ENCODE measurements at places on chromosomes 7 and 10. TPM values are rescaled to one million over a fixed set of nuclear protein-coding genes. Genes with fewer than 3 reads are reported as not detected.

AQP1 gene
- total RNA-seq = not detected

DRGX gene
- not detected for total RNA-seq

LRRC18 gene
- not detected for total RNA-seq

PNLIPRP3 gene
- not detected for total RNA-seq

NPFFR1 gene
- not detected for total RNA-seq

TEX47 gene
- not detected for total RNA-seq

WEE2 gene
- 0.16 TPM for total RNA-seq

WIPF3 gene
- not detected for total RNA-seq

DNA sequence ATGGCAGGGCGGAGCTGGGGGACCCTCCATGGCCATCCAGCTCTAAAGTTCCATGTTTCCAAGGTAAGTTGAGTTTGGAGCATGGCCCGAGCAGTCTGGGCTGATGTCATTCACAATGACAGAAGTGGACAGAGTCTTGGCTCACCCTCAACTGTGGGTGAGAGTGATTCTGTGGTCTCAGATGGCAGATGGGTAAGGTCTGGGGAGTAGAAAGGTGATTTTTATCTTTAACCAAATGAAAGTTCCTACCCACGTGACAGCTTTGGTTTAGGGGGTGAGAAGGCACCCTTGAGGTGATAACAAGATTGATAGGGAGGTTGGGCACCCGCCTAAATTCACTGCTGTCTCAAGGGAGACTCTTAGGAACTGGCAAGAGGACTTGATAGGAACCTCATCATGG is 57.6 kb upstream of the PDZD8 start:
- no peaks in the 10 kb centered on the region for H3K36me3 ChIP-seq
- no peak for DNase-seq
- H3K4me1 ChIP-seq = peaks cover 7% of the 10 kb centered on the region
- H3K27ac ChIP-seq = no peak overlapping the region

GRCh38 chr7:5997210-5997808 is 11.5 kb downstream of the PMS2 start:
- no peaks in the 10 kb centered on the region for H3K4me1 ChIP-seq
- no peak overlapping the region for H3K27ac ChIP-seq
- peaks cover 36% of the 10 kb centered on the region for H3K36me3 ChIP-seq
- DNase-seq = peak; percentile 81
- H3K27me3 ChIP-seq = no peaks in the 10 kb centered on the region

- no peaks in the 10 kb centered on the region for H3K36me3 ChIP-seq
- DNase-seq = no peak
- H3K27me3 ChIP-seq = no peaks in the 10 kb centered on the region
- no peaks in the 10 kb centered on the region for H3K4me1 ChIP-seq
- H3K27ac ChIP-seq = no peak overlapping the region
- no peak overlapping the region for H3K4me3 ChIP-seq
These were observed 64.9 kb upstream of the C1QL3 start for GRCh38 chr10:16586358-16587138.

DNA sequence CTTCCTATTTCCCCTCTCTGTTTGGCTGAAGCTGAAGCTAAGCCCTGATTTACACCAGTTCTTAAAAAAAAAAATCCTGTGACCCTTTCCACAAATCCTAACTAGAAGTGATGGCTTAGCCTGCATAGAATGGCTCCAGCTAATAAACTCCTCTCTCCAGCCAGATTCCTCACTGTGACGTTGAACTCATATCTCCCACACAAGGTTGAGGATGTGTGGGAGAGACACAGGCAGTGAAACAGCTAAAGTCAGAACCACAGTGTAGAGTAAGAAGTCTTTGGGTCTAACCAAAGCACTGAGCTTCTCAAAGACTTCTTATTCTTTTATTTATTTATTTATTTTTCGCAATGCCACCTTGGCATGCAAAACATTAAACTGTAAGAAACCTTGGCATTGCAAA is 268.3 kb downstream of the SNX13 start:
- no peak overlapping the region for H3K4me3 ChIP-seq
- no peaks in the 10 kb centered on the region for H3K27me3 ChIP-seq
- H3K4me1 ChIP-seq = no peaks in the 10 kb centered on the region
- DNase-seq = no peak
- H3K36me3 ChIP-seq = no peaks in the 10 kb centered on the region

DNA sequence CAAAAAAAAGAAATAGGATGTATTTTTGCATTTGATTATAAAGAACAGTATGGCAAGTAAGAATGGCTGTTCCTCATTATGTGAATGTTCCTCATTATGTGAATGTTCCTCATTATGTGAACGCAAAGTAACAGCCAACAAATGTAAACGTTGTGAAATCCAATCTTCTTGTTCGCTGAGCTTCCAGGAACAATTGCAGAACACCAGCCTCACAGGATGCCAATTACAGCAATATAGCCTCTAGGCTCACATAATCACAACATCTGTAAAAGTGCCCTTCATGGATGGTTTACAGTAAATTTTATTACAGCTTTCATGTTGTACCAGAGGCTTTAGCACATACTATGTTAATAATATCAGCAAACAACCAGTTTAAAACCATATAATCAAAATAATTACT is 71.6 kb downstream of the THSD7A start:
- H3K4me1 ChIP-seq = no peaks in the 10 kb centered on the region
- H3K27ac ChIP-seq = no peak overlapping the region
- no peaks in the 10 kb centered on the region for H3K36me3 ChIP-seq
- no peaks in the 10 kb centered on the region for H3K27me3 ChIP-seq
- DNase-seq = no peak

GRCh38 chr10:73168465-73168803 is 515 bp downstream of the FAM149B1 start:
- H3K4me3 ChIP-seq = peak overlapping the region; percentile 89
- peaks cover 9% of the 10 kb centered on the region for H3K4me1 ChIP-seq
- no peaks in the 10 kb centered on the region for H3K27me3 ChIP-seq
- peak overlapping the region; percentile 93 for H3K27ac ChIP-seq
- DNase-seq = no peak
- H3K36me3 ChIP-seq = no peaks in the 10 kb centered on the region

- no peaks in the 10 kb centered on the region for H3K27me3 ChIP-seq
- no peak overlapping the region for H3K27ac ChIP-seq
- DNase-seq = no peak
- no peaks in the 10 kb centered on the region for H3K4me1 ChIP-seq
- H3K4me3 ChIP-seq = no peak overlapping the region
These were observed 141.4 kb upstream of the HABP2 start for GRCh38 chr10:113411456-113411855.

DNA sequence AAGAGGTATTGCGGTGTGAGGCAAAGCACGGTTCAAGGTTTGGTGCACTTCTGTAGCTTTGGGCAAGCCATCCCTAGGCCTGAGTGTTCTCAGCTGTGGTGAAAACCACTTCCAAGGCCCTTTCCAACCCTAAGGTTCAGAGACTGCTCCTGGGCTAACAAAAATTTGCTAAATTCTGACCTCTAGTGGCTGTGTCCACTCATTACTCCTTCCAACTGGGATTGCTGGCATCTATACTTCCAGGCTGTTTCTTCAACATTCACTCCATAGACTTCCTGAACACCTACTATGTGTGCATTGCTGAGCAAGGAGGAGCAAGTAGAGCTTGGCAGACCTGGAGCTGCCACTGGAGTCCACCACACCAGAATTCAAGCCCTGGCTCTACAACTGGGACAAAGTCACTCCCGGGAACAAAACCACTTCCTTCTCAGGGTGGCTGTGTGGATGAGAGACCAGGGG is 29.3 kb upstream of the SH3PXD2A start:
- peaks cover 83% of the 10 kb centered on the region for H3K36me3 ChIP-seq
- no peak overlapping the region for H3K4me3 ChIP-seq
- H3K27ac ChIP-seq = no peak overlapping the region
- no peaks in the 10 kb centered on the region for H3K27me3 ChIP-seq
- DNase-seq = no peak

DNA sequence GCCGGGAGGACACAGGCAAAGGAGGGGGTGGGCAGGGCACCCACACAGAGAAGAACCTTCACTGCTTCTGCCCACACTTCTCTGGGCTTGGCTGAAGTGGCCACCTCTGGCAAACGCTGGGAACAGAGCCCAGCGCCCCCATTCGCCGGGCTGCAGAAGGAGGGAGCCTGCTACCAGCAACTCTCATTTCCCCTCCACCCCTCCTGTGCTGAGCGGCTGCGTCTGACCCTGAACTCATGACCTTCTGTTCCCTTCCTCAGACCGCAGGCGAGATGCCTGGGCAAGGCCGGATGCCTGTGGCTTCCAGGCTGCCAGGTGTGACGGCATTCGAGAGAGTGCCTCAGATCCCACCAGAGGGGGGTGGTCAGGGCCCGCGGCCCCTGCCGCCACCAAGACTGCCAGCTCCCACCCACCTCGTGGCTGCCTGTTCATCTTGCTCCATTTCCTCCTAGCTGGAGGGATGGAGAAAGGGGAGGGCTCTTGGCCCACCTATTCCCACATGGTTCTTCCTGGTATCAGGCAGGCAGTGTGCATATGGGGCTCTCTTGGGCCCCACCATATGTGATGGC is 19.8 kb downstream of the DNAJB12 start:
- no peaks in the 10 kb centered on the region for H3K27me3 ChIP-seq
- H3K4me1 ChIP-seq = peaks cover 76% of the 10 kb centered on the region
- H3K27ac ChIP-seq = peak overlapping the region; percentile 95
- peak overlapping the region; percentile 27 for H3K4me3 ChIP-seq
- DNase-seq = peak; percentile 93
- peaks cover 14% of the 10 kb centered on the region for H3K36me3 ChIP-seq

- H3K4me3 ChIP-seq = no peak overlapping the region
- peak; percentile 22 for DNase-seq
- peaks cover 40% of the 10 kb centered on the region for H3K4me1 ChIP-seq
- no peaks in the 10 kb centered on the region for H3K36me3 ChIP-seq
- peaks cover 93% of the 10 kb centered on the region for H3K27me3 ChIP-seq
- H3K27ac ChIP-seq = no peak overlapping the region
These were observed 7.2 kb downstream of the HOXA13 start for GRCh38 chr7:27192546-27193334.

DNA sequence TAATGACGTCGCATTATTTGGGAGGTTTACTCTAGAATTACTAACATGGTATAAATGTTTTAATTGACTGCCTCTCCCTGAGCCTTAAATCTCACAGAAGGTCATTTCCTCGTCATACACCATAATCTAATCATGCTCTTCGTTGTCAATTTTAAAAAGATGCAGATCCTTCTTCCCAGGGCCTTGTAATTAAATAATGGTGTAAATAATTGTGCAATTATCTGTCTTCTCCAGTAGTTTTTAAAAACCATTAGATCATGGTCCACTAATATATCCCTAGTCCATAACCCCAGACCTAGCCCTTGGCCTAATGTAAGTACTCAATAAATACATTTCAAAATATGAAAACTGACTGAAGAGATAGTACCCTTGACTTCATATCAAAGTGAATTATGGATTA is 181.5 kb upstream of the GNAI1 start:
- no peak overlapping the region for H3K27ac ChIP-seq
- no peak for DNase-seq
- no peaks in the 10 kb centered on the region for H3K4me1 ChIP-seq
- no peaks in the 10 kb centered on the region for H3K27me3 ChIP-seq
- H3K36me3 ChIP-seq = no peaks in the 10 kb centered on the region

GRCh38 chr10:13795653-13796555 is 209.1 kb downstream of the PRPF18 start:
- H3K4me1 ChIP-seq = peaks cover 46% of the 10 kb centered on the region
- no peak overlapping the region for H3K27ac ChIP-seq
- H3K4me3 ChIP-seq = no peak overlapping the region
- H3K27me3 ChIP-seq = no peaks in the 10 kb centered on the region
- no peaks in the 10 kb centered on the region for H3K36me3 ChIP-seq

Measured in natural killer cell (primary cell).